ENCODE measurements at places on chromosomes 16 and 17. TPM values are rescaled to one million over a fixed set of nuclear protein-coding genes. Genes with fewer than 3 reads are reported as not detected.

DNA sequence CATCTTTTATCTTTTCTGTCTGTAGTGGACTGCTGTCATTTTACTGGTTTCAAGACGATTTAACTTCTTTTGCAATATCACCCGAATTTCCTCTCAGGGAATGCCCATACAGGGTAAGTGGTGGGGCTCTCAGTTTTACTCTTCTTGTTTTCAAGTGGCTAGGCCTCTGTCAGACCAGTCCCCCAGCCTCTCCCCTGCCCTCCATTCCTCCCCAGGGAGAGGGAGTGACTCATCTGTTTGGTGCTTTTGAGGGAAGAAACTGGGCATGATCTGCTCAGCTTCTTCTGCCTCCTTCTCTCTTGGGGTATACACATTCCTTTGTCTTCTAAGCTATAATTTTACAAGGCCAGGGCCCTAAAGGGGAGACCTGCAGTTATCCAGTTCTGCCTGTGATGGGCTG lies 332.0 kb downstream of the CBLN1 start:
- DNase-seq: no peak

GRCh38 chr16:79269211-79269863 lies 331.2 kb downstream of the MAF start:
- DNase-seq: no peak

DNA sequence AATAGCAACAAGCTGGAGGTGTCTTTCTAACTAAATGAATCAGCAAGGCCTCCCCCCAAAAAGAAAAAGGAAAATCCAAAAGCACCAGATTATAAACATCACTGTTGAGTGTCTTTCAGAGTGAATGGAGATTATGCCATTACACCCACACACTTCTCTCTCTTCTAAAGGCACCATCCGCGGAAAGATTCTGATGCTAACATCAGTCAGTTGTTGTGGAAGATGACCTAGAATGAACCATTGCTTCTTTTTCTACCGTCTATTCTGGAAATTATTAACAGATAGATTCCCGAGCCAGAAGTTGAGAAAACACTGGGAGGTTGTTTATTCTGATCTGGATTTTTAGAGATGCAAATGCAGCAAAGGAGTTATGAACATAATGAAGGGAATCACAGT lies 60.9 kb upstream of the FAM20A start:
- DNase-seq: no peak

- DNase-seq: peak; percentile 46
Observed at GRCh38 chr17:65467156-65467555, 94.3 kb downstream of the AXIN2 start.

GRCh38 chr16:85288869-85289660 lies 176.8 kb upstream of the CIBAR2 start:
- DNase-seq: no peak

DNA sequence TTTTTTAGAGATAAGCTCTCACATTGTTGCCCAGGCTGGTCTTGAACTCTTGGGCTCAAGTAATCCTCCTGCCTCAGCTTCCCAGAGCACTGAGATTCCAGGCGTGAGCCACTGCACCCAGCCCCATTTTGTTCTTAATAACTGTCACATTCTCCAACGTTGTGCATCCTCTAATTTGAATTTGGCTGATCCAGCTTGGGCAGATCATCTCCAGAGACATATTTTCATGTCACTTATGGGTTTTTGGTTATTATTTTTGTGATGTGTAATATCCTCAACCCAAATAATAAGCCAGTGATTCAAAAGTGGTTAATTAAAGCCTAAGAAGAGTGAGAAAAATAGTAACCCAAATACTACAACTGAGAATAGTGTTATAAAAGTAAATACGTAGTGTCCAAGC lies 16.2 kb upstream of the COL1A1 start:
- DNase-seq: no peak

DNA sequence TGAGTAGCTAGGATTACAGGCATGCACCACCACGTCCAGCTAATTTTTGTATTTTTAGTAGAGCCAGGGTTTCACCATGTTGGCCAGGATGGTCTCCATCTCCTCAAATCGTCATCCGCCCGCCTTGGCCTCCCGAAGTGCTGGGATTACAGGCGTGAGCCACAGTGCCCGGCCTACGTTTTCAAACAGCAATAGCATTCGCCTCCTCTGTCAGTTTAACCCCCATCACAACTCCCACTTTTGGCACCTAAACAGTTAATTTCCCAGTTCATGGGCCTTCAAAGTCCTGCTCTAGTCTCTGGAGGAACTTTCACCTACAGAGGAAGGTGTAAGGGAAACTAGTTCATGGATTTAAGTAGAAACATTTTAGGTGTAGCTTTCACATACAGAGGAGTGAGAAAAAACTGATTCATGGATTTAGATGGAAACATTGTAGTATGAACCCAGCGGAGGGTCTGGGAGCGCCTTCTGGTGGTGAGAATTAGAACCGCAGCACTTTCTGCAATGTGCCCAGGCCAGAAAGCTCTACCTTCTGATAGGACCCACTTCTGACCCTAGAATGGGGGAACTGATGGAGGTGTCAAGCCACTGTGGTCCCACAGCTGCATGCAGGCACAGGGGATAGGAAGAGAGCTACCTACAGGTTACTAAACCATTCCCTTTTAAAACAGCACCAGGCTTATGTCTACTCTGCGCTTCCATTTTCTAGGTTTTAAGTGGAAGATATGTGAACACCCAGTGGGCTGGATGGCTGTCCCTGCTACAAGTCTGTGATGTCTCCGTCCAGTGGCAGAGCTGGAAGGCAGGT lies 12.0 kb upstream of the MEOX1 start:
- DNase-seq: peak; percentile 64

The CLEC19A gene
- total RNA-seq: not detected

The GGA3 gene
- total RNA-seq: 108 TPM

The RBFOX1 gene
- not detected for total RNA-seq

The CENPN gene
- 10.9 TPM for total RNA-seq

The KREMEN2 gene
- not detected for total RNA-seq

The C16orf74 gene
- 4.8 TPM for total RNA-seq

Data from upper lobe of left lung (tissue), 6 donors.